Fibroblast of skin of abdomen (primary cell): ENCODE measurements at places on chromosomes 7 and 10.

DNA sequence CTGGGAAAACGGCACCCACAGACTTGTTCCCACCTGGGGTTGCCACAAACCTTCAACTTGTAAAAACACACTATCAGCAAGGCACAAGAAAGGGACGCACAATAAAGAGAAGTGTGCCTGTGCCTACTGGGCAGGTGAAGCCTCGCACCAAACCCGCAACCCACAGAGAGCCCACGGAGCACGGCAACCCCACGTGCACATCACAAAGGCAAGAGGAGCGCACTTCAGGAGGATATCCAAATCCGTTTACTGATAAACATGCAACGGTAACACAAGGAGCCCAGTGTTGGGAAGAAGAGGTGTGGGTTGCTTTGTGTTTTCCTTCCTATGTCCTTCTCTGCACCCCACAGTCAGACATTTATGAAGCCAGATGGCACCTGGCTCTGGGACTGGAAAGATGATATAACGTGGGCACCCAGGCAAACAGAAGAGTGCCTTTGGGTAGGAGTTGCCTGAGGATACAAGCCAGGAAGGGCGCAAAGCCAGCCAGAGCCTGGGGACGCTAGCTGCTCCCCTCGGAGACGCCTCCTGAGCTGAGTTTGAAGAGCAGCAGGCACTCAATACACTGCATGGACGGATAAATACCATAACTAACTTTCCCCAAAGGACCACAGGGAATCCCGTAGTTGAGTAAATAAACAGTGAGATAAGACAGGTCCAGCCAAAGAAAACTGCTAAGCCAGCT lies 41.6 kb downstream of the TCERG1L start:
- DNase-seq: no peak

DNA sequence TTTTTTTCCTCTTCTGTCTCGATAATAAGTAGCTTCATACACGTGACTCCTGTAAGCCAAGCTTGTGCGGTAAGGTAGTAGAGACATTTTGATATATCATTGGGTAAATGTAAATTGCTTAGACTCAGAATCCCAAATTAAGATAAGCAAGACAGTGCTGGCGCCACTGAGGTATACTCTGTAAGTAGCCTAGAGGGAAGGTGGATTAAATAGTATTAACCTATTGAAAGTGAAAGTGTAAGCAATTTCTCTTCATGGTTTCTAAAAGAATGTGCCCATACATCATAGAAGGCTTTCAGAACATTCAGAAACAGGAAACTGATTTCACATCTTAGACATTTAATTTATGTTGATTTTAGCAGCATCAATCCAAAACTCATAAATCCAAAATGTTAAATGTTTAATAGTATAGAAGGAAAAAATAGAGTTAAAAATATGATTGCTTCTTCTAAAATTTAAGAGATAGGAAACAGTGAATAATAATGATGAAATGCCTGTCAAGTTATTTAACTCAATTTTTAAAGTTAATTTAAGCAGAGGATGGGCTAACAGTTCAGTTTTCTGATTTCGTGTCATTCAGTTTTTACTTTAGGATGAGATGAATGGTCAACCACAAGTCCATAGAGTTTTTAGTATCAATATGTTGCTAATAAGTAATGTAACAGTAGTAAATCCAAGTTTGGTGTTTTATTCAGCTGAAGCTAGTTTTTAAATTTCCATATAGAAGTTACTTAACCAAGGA lies 36.8 kb downstream of the LRRC72 start:
- no peak for DNase-seq

GRCh38 chr10:1120801-1121211 lies 64.6 kb downstream of the WDR37 start:
- peak; percentile 37 for DNase-seq

GRCh38 chr7:128266883-128267594 lies 26.0 kb downstream of the LEP start:
- peak; percentile 84 for DNase-seq

DNA sequence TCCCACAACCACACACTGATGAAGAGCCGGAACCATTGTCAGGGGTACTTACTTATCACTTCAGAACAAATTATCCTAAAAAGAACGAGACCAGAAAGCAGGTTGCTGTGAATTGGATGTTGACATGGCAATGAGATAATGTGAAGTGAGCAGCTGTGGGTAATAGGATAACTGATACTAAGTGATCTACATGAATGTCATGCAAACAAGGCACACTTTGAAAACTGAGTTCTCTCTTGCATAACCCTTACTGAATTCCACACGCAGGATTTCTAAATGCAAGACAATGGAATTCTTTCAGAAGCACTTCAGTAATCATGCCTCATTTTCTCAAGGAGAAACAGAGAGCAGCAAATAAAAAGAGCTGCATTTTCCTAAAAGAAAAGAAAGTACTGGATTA lies 242.5 kb upstream of the TMEM229A start:
- DNase-seq: no peak

GRCh38 chr10:130887170-130887569 lies 424.4 kb downstream of the TCERG1L start:
- no peak for DNase-seq

GRCh38 chr7:132618956-132619305 lies 42.7 kb upstream of the PLXNA4 start:
- peak; percentile 77 for DNase-seq

GRCh38 chr10:61975391-61975932 lies 74.0 kb downstream of the ARID5B start:
- DNase-seq: peak; percentile 81

DNA sequence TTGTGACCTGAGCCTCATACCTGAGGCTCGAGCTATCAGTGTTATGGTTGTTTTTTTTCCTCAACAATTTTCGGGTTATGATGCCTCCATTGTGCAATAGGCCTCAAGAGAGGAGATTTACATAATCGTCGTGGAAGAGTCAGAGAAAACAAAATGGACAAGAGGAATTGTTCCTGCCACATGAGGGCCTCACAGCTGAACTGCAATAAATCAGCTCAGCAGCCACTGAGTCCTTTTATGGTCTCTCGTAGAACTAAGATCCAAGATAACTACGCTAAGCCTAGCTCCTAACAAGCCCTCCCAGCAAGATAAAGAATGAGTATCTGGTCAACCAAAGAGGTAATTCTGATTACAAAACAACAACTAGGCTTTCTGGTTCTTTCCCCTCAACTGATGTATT lies 336.8 kb downstream of the WDR11 start:
- DNase-seq: no peak

DNA sequence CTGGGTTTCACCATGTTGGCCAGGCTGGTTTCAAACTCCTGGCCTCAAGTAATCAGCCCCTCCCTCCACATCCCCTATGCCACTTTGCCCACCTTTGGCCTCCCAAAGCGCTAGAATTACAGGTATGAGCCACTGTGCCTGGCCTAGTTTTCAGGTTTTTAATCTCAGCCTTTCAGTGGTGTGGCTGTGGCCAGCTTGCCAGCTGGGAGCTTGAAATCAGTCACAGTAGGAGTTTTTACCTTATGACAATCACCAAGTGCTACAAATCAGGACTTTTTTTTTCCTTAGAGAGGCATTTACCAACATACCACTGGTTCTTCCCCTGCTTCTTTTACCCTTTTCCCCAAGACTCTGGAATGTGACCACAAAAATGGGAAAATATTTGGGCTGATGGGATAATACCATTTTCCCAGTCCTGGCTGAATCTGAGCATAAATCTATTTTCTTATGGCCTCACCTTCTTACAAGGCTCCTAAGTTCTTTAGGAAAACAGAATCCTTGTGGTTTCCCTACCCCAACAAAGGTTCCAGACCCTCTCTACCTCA lies 6.2 kb downstream of the STEAP4 start:
- peak; percentile 11 for DNase-seq

GRCh38 chr7:151138153-151138851 lies 29.2 kb downstream of the GBX1 start:
- no peak for DNase-seq

DNA sequence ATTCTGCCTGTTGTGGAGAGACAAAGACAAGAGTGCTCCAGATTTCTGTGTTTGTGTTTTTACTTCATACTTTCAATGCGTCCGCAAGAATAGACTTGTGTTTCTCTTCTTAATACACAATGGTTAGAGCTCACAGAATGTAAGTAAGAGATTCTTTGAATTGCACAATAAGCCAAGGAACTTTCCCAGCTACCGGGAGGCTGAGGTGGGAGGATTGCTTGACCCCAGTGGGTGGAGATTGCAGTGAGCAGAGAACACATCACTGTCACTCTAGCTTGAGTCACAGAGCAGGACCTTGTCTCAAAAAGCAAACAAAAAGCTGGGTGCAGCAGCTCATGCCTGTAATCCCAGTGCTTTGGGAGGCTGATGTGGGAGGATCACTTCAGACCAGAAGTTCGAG lies 250.7 kb upstream of the MYO3A start:
- DNase-seq: no peak

DNA sequence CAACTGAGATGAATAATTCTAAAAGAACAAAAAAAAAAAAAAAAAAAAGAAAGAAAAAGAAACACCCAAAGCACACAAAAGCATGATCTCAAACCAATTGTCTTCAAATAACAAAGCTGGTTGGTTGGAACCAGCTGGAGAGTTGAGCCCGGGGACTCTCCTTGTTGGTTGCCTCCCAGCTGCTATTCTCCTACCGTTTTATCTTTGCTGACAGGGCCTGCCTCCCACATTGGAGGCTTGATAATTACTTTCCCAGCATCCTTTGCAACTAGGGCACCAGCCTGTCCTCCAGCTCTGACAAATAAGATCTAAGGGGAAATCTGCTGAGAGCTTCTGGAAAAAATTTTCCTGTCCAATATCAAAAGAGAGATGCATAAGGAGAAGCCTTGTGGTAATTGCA lies 6.8 kb downstream of the PON1 start:
- DNase-seq: no peak

GRCh38 chr7:73717991-73718405 lies 1.5 kb downstream of the STX1A start:
- DNase-seq: peak; percentile 85

DNA sequence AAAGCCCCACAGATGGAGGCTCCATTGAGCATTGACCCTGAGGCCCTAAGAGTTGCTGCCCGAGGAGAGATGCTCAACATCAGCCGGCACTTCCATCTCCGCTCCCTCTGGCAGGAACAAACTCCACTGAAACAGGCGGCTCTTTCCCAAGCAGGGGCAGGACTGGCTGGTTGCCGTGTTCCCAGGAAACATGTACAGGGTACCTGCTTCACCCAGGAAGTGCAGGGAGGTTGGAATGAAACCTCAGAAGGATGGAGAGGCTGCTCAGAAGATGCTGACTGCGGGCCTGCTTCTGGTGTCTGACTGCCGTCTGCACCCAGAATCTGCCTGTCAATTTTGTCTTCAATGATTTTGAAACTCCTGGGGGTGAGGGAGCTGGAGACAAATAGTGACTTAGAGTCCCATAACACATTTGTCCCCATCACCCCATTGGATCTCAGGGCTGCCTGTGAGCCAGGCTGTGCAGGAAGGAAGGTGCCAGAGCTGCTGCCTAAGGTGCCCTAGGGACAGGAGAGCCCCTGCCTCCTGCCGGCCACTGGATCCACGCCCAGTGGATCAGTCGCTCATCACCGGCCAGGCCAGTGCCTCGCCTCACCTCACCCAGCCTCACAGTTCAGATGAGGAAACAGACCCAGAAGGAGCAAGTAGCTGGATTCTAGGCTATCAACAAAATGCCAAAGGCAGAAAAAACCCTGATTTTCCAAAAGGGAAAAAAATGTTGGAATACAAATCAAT lies 237.3 kb downstream of the PTPRN2 start:
- DNase-seq: no peak

DNA sequence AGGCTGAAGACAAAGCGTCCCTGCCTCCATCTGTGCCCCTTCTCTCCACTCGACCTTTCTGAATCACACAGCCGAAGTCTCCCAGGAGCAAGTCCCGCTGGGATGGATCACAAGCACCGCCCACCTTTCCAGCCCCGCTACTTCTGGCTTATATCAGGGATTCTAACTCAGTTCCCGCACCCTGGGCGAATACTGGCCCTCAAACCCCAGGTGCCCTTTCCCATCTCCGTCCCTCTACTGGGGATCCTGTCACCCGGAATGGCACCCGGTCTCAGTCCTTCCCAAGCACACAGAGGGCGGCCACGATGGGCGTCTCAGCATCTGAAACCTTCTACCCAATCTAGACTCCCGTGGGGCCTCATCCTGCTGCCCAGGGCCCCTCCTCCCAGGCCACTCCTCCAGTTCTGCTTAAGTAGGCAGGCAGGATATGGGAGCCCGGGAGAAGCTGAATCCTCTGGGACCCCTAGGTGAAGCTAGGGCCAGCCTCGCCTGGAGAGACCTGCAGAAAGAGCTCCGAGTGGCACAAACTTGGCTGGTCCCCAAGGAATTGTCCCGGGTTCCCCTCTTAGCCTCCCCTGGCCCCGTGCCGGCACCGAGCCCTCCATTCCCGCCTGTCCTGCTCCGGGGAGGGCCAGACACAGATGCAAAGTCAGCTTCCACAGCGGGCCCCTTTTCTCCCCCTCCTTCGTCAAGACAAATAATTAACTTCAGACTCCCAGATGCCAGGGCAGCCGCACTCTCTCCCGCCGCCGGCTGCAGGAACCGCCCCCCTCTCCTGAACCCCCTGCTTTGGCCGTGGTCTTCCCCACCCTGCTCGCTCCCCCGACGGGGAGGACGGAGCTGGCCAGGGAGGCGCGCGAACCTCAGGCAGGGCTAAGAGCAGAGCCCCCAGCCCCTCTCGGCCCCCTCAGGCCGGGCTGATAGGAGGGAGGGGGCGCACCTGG lies 612 bp downstream of the KCP start:
- DNase-seq: peak; percentile 32

GRCh38 chr7:101565601-101566209 lies 63.4 kb downstream of the MYL10 start:
- DNase-seq: no peak

GRCh38 chr10:14309593-14309992 lies 21.1 kb downstream of the FRMD4A start:
- no peak for DNase-seq

DNA sequence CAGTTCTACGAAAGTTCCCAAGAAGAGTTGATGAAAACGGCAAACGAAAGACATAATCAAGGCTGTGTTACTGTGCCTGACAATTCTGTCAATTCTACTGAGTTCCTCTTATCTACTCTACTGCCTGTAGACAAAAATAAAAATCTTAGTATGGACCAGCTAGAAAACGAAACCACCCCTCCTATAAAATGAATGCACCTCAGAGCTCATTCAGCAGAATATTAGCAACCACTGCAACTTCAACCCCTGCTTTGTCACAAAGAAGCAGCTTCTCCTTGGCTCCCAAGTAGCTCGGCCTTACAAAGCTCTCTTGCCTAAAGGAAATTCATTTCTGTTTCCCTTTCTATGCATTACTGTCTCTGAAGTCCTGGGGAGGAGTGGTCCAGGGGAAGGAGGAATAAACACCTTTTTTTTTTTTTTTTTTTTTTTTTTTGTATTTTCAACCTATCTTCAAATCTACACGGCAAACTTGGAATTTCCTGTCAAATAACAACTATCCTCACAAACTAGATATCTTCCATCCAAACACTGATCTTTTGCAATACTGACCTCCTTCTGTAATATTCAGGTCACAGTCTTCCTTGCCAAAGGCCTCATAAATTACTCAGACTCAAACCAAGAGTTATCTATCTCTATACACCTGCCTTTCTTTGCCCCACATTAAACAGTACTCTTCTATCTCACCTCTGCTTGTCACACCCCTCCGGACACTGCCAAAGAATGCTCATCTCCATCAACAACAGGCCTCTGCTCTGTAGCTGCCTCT lies 74.3 kb downstream of the GLI3 start:
- DNase-seq: no peak

- peak; percentile 23 for DNase-seq
These were observed 329.6 kb downstream of the XPNPEP1 start for GRCh38 chr10:109593682-109594081.

- DNase-seq: no peak
These were observed 6.5 kb downstream of the ARPC1B start for GRCh38 chr7:99380823-99381663.
